ENCODE measurements at places on chromosomes 12 and 14.

DNA sequence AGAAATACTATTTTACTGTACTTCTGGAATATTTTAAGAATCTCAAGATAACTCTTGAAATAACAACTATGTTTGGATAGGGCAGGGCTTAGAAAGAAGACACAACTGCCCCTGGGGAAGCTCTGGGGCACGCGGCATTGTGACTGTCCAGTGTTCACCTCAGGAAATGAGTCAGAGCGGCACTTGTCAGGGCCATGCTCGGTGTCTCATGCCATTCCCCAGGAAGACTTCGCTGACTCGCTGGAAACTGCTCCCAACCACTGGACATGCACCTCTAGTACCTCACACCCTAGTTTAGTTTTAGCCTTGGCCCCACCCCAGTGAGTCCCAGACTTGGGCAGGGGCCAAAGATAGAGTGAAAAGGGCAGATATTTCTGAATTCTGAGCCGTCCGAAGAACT is 192.0 kb downstream of the TTC7B start:
- DNase-seq = peak; percentile 59

DNA sequence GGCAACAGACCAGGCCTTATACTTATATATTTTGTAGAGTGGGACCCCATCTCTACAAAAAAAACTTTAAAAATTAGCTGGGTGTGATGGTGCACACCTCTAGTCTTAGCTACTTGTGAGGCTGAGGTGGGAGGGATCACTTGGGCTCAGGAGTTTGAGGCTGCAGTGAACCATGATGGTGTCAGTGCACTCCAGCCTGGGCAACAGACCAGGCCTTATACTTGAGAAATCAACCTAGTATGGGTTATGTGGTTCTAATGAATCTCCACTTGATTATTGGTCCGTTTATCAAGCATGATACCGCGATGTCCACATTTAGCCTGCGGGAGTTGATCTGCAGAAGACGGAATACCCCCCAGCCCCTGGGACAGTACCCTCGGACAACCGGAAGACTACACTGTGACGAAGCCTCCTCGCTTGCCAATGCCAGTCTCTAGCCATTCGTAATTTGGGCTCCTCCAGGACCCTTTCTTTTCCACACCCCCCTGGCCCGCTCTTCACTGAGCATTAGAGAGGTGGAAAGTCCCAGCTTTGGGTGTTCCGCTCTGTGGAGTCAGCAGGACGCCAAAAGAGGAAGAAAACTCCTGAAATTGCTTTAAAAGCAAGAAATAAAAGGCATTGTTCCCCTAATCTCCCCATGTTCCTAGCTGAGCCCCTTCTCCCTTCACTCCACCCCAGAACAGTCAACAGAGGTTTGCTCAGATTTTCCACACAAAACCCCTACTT is 19.4 kb downstream of the LTBP2 start:
- peak; percentile 45 for DNase-seq

DNA sequence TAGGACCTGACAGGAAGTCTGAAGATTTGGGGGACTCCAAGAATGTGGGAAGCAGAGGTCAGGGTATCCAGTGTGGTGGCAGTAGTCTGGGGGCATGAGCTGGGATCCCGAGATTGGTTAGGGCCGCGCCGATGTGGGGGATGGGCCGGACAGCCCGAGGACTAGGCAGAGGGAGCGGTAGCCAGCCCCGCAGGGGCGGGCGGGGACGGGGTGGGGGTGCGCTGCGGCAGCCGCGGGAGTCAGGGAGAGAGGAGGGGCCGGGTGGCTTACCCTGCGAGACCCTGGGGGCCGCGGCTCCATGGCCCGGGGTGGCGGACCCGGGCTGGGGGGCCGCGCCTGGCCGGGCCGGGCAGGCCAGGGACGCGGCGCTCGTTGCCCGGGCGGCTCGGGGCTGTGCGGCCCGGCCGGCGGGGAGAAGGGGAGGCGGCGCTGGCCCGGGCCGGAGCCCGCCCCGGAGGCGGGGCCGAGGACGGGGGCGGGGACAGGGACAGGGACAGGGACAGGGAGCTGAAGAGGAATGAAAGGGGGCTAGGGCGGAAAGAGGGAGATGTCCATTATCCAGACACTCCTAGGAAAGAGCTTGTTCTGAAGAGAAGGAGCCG is 5.6 kb downstream of the ZNF385A start:
- peak; percentile 83 for DNase-seq

DNA sequence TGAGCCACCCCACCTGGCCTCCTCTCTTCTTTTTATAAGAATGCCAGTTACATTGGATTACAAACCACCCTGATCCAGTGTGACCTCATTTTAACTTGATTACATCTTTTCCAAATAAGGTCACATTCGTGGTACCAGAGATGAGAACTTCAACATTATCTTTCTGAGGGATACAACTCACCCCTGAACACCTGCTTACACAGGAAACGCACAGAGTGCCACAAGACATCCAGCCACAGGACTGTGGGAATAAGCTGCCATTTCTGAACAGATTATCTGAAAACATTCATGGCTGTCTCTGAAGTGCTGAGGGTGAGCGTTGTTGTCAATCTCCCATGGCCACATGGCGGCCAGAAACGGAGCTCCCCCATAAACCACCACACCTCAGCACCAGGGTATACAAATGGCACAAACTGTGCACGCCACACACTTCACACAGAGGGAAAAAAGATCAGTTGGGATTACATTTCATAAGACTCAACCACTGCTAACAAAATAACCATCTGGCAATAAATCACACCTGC is 23.7 kb downstream of the FOXN3 start:
- no peak for DNase-seq

GRCh38 chr12:112798048-112798760 is 6.7 kb downstream of the RPH3A start:
- no peak for DNase-seq

DNA sequence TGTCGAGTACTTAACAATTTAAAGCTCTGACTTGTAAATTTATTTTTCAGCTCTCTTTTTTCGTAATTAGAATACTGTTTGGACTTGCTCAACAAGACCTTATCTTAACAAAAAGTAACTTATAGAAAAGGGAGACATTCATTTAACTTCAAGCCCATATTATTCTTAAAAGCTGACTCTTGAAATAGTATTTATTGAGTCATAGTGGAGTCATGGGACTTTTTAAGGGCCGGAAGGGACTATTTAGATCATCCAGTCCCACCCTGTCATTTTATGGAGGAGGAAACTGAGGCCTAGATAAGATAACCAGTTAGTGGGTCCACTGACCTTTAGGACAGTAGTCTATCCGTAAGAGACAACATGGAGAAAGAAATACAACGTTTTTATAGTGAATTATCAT is 1.5 kb downstream of the RAP1B start:
- no peak for DNase-seq

GRCh38 chr12:92930421-92930820 is 1.3 kb upstream of the EEA1 start:
- DNase-seq = no peak

DNA sequence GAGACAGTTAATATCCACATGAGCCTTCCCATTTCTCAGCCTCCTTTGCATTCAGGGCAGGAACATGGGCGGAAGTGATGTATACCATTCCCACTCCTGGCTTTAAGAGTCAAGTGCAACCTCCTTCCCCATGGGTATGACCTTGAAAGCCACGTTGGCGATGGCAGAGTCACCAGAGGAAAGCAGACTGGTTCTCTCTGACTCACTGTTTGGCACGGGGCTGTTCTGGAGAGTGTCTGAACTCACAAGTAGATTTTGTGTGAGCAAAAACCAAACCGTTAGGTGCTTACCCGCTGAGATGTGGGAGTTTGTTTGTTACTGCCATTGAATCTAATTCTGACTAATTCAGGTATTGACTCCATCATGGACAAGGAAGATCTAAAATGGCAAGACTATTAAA is 36.7 kb upstream of the PZP start:
- no peak for DNase-seq

DNA sequence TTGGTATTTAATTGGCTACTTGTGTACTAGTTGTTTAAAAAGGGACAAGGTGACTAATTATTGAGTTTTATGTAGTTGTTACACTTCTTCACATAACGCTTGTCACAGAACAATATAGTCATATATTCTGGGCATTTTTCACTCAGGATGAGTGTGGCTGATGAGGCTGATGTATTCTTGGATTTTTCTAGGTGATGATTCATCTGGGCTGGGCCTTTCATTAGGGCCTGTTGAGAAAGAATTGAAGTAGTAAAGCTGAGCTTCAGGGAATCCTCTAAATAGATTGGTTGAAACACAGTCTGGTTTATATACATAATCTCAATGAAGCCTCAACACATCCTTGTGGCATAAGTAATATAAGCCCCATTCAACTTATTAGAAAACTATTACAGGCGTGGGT is 445.7 kb downstream of the DAD1 start:
- DNase-seq = no peak

DNA sequence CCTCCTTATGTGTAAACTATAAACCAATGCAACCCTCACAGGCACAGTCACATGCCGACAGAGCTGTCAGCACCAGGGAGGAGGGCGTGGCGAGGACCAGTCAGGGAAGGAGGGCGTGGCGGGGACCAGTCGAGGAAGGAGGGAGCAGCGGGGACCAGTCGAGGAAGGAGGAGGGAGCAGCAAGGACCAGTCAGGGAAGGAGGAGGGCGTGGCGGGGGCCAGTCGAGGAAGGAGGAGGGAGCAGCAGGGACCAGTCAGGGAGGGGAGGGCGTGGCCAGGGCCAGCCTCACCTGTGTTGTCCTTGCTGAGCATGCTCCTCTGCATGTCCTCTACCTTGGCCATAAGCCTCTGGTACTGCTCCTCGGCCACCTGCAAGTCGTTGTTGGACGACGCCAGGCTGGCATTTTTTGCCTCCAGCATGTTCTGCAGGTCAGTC is 24.2 kb downstream of the GOLGA3 start:
- no peak for DNase-seq

DNA sequence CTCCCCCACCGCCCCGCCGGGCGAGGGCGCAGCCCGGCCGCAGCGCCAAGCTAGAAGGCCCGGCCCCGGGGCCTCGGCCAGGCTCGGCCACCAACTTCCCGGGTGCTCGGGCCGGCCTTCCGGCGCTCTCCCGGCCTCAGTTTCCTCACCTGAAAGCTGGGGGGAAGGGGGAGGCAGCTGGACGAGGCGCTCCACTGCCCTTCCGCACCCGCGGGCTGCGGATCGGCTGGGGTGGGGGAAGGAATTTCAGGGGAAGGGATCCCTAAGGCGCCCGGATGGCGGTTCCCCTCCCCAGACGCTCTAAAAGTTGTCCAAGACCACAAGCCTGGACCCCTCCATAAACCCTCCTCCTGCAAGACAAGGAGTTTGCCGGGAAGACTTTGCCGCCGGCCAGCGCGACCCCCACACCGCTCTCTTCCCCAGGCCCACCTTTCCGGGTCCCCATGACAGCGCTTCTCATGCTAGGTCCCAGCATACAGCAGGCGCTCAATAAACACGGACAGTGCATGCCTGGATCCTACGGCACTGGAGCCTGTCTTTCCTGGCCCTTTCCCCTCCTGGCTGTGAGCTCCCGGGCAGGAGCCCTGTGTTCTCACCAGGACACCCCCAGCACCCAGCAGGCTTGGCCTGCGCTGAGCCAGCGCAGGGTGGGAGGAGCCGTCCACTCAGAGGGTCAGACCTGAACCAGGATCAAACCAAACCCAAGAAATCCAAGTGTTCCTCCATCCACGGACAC is 18.1 kb downstream of the BEGAIN start:
- no peak for DNase-seq

DNA sequence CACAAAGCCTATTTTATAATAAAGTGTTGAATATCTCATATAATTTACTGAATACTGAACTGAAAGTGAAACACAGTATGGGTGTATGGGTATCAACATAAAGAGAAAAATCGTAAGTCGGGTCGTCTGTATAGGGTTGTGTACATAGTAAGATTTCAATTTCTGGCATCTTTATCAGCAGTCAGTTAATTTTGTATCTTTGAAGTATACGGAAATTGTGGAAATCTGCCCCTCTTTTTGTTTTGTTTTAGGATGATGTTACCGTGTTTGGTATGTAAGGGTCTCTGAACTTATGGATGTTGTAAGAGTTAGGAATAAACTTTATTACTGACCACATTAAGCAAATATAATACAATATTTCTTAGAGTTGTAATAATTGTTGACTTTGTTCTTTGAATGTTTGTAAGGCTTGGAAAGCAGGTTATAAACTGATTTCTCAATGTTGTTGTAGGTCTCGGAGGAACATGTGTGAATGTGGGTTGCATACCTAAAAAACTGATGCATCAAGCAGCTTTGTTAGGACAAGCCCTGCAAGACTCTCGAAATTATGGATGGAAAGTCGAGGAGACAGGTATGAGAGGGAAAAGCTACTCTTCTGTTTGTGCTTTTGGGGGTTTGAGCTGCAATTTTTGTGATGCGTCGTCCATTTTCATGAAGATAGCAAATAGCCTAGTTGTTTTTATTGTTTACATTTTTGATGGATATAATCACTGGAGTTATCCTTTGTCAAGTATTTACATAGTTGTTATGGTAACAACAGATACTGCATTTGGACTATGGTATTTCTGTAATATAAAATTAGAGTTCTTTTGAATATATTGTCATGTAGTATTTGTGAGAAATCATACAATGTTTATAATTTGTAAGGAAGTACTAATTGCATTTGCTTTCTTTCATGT is 12.0 kb downstream of the EID3 start:
- no peak for DNase-seq

- no peak for DNase-seq
Observed at GRCh38 chr14:63478010-63478409, 65.2 kb downstream of the PPP2R5E start.

DNA sequence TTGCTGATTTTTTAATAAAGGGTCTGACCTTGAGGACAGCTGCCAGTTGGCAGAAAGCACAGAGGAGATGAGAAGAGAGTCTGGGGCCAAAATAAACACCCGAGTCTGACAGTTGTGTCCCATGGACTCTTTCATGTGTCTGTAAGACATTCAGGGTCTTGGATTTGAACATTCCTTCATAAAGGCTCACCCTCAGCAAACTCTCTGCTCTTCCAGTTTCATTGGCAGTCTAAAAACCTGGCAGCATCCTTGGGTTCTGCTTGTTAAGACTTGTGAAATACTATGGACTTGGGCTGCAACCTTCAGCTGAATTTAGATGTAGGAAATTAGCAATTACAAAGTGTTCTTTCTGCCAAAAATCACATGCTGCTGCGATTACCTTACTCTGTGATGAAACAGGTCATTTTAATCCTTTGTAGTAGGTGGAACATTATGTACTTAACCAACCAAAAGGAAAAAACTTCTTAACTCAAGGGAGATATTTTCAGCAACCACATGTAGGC is 32.0 kb upstream of the LMNTD1 start:
- no peak for DNase-seq

DNA sequence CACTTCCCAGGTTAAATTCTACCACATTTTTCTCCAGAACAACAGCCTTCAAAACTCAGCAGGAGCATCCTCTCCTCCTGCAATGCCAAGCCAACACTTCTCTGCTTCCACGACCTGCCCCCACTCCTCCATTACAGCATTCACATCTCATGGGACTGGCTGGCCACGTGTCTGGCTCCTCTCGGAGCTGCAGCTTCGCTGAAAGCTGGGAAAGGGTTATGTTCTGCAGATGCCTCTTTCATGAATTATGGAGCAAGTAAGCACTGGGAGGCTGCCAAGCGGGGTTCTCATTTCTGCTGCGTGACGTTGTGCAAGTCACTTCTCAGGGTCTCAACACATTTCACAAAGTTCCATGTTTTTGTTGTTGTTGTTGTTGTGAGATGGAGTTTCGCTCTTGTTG is 142.2 kb upstream of the RFLNA start:
- no peak for DNase-seq
